ENCODE measurements at places on chromosomes 6 and 20.

- no peak for DNase-seq
Measured at GRCh38 chr6:149060300-149060984, 257.1 kb upstream of the TAB2 start.

- DNase-seq, result peak; percentile 28
Measured at GRCh38 chr6:144285798-144286502, 815 bp downstream of the UTRN start.

- no peak for DNase-seq
Measured at GRCh38 chr6:44441091-44441855, 53.8 kb downstream of the CDC5L start.

DNA sequence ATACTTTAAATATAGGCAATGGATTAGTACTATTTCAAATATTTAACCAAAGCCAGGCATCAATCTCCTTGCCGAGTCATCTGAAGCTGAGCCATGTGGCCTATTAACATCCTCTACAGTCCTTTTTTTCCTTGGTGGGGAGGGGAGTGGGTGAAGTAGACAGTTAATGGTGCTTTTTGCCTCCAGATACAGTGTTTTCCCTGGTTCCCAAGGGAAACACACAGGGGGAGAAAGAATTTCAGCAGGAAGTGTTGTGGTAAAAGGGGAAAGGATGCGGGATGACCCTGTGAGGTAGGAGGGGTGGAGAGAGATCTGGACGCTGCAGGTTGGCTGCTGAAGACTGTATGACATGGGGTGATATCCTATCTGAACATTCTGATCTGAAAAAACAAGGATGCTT, 9.6 kb downstream of the CLDN20 start:
- peak; percentile 48 for DNase-seq

DNA sequence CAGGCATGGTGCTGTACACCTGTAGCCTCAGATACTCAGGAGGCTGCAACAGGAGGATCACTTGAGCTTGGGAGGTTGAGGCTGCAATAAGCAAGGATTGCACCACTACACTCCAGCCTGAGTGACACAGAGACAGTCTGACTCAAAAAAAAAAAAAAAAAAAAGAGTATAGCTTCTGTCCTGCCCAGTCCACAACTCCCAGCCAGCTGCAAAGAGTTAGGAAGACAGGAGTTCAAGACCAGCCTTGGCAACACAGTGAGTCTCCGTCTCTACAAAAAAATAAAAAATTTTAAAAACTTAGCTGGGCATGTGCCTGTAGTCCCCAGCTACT, 28.3 kb upstream of the TLDC2 start:
- DNase-seq, result peak; percentile 64

DNA sequence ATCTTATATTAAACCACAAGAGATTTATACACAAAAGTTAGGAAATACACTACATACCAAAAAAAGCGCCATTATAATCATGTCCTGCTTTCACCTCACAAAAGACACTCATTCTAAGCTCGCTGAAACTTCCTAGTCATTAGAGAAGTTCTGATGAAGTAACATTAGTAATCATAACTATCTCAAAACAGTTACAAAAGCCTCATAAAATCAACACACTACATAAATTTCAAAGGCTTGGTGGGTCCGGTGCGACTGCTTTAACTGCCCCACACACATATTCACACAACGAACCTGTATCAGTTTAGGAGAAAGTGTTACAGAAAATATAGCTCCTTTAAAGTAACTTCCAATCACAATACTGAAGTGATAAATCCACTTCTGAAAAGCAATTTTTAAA, 1.9 kb downstream of the PHIP start:
- peak; percentile 20 for DNase-seq

GRCh38 chr6:46961232-46961631, 39.5 kb upstream of the ADGRF5 start:
- DNase-seq, result no peak

- DNase-seq, result no peak
Measured at GRCh38 chr6:6090861-6091607, 84.3 kb upstream of the NRN1 start.

DNA sequence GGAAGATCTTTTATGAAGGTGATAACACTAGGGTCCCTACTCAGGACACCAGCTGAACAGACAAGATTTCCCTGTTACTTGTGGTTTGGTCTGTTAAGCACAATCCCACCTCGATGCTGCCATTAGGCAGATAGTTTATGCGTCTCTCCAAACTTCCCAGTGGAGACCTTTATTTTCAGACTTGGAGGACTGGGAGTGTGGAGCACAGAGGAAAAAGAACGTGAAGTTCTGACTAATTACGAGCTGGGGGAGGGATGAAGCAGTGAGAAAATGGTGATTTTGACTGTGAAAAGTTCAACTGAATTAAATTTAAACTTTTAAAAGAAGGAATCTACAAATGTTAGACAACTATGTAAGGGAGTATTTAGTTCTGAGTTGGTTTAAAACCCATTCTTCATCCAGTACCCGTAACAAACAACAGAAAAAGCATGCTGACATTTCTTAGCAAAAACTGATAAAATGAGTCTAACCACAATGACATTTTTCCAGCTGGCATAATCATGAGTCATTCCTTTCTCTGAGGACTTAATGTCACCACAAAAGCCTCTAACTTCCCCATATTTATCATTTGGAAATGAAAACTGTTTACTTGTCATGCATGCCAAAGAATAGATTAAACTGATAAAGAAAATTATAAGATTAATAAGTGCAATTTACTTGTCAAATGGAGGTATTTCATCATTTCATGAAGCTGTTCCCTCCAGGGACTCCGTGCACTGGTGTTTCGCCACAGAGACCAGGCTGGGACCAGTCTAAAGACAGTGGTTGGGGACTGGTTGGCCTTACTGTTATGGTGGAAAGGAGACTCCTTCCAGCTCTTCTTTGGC, 113.3 kb upstream of the SSTR4 start:
- DNase-seq, result peak; percentile 43

DNA sequence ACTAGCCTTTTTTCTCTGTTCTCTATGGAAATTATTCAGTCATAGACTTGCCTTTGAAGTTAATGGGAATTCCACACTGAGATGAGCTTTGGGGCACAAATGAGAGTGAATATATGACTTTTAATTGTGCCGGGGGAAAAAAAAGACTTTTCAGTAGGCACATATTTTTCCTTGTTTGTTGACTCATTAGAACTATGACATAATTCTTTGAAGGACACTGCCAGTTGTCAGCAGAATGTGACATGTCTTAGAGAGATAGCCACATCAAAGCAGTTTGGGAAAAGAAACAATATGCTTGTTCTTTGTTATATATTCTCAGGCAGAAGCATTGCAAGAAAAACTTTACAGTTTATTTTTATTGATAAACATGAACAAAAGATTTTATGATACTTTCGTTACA, 138.3 kb downstream of the COL9A1 start:
- no peak for DNase-seq

- peak; percentile 43 for DNase-seq
Measured at GRCh38 chr6:27026361-27026760, 221.1 kb upstream of the PRSS16 start.

DNA sequence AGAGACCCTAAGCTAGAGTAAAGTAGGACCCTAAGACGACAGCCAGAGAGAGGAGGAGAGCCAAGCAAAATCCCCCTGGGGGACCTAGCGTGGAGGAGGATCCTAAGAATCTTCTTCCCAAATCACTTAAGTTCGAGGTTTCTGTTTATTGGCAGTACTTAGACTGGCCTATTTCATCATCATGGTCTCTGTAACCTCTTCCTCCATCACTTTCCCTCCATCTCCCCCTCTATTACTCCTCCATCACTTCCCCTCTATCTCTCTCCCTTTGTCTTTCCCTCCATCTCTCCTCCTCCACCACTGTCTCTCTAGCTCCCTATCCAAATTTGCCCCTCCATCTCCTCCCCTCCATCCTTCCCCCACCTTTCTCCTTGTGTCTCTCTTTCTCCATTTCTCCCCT, 833.6 kb upstream of the FLRT3 start:
- no peak for DNase-seq

DNA sequence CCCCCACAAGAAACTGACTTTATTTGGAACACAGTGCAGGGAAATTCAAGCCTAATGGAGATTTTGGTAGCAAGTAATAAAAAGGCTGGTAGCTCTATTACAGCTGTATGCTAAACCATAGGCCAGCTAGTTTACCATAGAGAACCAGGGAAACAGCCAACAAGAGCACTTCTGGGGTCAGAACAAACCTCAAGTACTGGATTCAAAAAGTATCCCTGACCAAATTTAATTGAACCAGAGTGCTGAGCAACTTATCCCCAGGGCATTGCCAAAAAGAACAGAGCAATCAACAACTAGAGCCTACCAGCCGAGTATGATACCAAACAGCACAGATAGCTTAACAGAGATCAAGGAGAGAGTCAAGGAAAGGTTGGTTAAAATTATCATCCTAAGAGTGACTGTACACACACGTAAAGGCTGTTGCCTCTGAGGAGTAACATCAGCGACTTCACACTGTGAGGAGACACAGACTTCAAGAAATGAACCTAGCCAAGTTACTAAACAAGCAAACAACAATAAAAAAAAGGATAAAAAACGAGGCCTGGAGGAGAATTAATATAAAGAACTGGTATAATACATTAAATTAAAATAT, 11.5 kb upstream of the ASF1A start:
- DNase-seq, result no peak

- DNase-seq, result no peak
Measured at GRCh38 chr20:62119591-62120364, 2.5 kb upstream of the LSM14B start.

DNA sequence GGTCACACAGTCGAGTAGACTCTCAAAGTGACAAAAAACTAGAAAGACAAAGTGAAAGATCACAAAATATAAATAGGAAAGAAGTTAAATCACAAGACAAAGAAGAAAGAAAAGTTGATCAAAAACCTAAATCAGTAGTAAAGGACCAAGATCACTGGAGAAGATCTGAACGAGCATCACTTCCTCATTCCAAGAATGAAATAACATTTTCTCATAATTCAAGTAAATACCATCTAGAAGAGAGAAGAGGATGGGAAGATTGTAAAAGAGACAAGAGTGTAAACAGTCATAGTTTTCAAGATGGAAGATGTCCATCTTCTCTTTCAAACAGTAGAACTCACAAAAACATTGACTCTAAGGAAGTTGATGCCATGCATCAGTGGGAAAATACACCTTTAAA, 31.6 kb upstream of the GJA10 start:
- DNase-seq, result no peak

GRCh38 chr20:15836634-15837033, 736.6 kb downstream of the KIF16B start:
- no peak for DNase-seq

GRCh38 chr20:16432466-16433292, 140.6 kb downstream of the KIF16B start:
- DNase-seq, result no peak

- DNase-seq, result no peak
Measured at GRCh38 chr6:19107468-19107867, 720.3 kb downstream of the RNF144B start.

DNA sequence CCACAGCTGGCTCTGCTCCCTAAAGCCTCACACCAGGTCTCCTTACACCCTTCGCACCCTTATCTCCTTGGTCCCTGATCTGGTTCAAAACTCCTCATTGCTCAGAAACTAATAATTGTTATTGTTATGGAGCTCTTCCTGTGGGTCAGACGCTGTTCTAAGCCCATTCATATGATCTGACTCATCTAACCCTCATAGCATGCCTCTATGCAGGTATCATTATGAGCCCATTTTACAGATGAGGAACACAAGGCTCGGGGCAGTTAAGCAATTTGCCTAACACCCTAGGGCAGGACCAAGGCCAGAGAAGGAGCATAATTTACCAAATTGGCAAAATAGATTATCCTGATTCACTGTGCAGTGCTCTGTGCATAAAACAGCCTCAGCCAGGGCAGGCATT, 51.8 kb upstream of the CCDC167 start:
- DNase-seq, result no peak

DNA sequence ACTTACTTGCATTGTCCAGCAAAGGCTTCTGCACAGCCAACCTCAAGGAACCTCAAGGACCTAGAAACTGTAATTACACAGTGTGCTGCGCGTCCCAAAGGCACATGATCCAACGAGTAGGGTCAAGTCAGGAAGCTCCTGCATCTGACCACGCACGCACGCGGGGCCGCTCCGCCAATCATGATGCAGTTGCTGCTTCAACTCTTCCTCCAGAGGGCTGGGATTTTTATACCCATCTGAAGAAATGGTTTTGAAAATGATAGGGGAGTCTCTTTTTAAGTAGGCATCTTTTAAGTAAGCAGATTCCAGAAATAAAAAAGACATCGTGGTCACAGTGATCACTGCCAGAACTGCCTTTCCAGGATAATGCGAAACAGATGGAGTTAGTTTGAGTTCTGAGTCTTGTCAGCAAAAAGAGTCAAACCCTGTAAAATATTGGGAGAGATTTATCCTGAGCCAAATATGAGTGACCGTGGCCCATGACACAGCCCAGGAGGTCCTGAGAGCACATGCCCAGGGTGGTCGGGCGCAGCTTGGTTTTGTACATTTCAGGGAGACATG, 34.0 kb downstream of the KIF25 start:
- DNase-seq, result no peak

DNA sequence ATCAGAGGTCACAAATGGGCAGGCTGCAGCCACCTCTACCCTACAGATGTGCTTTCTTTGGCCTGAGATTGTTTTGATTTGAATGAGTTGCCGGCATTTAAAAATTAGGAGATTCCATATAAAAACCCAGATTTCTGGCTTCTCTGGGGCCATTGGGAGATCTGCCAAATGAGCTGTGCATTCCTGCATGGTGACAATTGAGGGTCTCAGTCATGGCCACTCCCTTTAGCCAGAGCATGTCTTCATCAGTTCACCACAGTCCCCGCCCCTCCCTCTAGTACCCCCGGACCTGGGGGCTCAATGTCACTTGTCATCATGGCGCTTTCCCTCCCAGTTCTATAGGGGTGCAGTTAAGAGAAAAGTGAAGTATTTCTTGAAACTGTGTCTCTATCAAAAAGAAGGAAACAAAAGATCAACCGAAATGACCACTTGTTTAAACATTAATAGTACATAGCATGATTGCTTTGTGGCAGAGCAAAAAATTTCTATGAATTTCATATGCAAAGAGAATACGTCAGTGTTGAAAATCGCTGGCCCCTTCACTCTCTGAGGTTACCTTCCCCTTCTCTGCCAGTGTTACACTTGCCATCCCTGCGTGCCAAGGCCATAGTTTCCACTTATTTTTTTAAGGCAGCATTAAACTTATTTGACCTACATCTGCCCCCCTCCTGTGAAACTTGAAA, 21.1 kb downstream of the EYA2 start:
- no peak for DNase-seq

- no peak for DNase-seq
Measured at GRCh38 chr6:144742779-144743178, 457.6 kb downstream of the UTRN start.

GRCh38 chr6:12525276-12525675, 191.3 kb upstream of the PHACTR1 start:
- DNase-seq, result no peak

DNA sequence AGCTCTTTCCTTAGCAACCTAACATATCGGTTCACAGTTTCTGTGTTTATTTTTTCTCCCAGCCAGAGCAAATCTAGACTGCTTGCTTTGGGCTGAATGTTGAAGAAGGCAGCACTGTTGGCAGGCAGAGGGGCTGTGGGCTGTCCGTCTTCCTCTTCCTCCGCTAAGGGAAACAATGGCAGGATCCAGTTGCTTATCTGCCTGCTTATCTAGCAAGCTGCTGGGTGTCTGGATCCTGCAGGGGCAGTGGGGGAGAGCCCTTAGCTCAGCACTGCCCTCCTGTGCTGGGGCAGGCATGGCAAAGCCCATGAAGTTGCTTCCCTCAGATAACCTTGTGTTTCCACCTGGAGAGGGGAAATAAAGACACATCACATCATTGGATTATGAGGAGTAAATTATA, 92.7 kb upstream of the CD93 start:
- no peak for DNase-seq

- no peak for DNase-seq
Measured at GRCh38 chr20:64185276-64185900, 21.1 kb downstream of the MYT1 start.

- DNase-seq, result no peak
Measured at GRCh38 chr6:8236956-8237355, 134.6 kb upstream of the EEF1E1 start.
